ENCODE measurements at places on chromosomes 12 and 14.

DNA sequence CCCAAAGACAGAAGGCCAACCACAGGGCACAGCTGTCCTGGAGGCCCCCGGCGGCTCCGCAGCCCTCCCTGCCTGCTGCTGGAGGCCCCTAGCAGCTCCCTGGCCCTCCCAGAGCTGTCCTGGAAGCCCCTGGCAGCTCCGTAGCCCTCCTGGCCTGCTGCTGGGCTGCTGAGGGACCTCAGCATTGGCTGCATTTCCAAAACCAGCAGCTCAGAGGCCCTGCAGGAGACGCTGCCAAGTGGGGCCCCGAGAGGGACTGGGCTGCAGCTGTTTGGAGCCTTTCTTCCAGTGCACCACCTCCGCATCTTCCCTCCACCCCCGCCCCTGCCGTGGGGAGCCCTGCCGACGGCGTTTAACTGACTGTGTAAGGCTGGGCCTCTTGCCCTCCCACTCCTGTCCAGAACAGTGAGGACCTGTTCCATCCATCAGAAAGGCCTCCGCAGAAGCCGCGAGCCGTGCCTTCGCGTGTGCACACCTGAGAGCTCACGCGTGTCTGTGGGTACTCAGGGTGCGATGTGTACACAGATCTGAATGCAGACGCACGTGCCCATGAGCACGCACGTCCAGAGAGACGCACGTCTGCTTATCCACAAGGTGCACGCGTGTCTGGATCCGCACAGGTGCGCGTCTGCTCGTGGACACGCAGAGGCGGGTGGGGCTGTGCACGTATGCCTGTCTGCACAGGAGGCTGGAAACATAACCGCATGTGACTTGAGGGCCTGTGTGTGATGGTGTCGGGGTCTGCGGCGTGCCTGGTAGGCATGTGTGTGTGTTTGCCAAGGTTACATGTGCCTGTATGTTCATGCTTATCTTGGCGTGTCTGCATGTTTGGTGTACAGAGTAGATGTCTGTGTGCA lies 57.0 kb upstream of the FBRSL1 start:
- no peak for DNase-seq

- DNase-seq, result no peak
These were observed 3.3 kb upstream of the CCND2 start for GRCh38 chr12:4270016-4270830.

DNA sequence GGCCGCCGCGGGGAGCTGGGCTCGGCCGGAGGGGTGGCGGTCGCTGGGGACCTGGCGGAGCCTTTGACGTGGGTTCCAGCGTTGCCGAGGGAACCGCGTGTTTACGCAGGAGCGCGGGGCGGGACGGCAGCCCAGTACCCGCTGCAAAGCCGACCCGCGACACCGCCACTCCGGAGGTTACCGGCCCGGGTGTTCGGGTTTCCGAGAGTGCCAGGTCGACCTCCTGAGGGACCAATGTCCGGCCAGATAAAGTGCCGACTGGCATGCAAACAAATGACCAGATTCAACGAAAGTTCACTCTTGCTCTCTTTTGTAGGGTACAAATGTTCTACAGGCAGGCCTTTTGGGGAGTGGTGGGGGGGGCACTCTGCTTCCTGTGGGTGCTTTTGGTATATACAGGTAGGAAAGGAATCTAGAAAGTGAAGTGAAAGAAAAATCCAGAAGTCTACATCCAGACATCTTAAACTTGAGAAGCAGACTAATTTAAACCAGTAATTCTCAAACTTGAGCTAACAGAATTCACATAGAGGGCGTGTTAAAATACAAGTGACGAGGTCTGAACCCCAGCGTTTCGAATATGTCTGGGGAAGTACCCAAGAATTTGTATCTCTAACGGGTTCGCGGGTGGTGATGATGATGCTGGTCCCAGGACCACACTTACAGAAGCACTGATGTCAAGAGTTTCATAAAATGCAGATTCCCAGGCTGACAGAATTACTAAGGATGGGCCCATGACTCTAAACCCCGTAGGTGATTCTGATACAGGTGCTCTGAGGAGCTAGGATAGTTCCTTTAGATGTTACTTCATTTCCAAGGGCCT lies at the start of gene GPR135:
TSS of gene GPR135 (minus strand) at position 65 of the 820 bp plus-strand sequence. CDS start 154 bp downstream, outside the sequence.
- peak; percentile 22 for DNase-seq

GRCh38 chr12:23581913-23582312 lies 367.6 kb downstream of the SOX5 start:
- DNase-seq, result no peak

DNA sequence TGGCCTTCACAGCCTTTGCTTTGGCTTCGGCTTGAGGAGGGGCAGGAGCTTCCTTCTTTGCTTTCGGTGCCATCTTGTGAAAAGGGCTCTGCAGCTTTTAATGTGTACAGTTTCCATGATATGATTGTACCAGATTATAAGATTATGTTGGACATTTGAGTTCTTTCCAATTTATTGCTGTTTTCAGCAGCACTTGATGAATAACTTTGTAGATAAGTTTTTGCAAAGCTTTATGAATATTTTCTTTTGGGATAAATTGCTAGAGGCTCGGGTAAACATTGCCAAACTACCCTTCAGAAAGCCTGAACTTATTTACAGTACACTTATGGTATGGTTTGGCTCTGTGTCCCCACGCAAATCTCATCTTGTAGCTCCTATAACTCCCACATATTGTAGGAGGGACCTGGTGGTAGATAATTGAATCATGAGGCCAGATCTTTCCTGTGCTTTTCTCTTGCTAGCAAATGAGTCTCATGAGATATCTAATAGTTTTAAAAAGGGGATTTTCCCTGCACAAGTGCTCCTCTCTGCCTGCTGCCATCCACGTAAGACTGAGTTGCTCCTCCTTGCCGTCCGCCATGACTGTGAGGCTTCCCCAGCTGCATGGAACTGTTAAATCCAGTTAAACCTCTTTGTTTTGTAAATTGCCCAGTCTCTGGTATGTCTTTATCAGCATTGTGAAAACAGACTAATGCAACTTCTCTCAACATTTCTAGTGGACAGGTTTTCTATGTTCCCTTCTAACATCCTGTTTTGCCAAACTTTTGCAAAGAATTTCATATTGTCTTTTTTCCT lies 70.4 kb downstream of the RCOR1 start:
- no peak for DNase-seq

- no peak for DNase-seq
These were observed 71.7 kb upstream of the GPATCH2L start for GRCh38 chr14:76080025-76080424.

DNA sequence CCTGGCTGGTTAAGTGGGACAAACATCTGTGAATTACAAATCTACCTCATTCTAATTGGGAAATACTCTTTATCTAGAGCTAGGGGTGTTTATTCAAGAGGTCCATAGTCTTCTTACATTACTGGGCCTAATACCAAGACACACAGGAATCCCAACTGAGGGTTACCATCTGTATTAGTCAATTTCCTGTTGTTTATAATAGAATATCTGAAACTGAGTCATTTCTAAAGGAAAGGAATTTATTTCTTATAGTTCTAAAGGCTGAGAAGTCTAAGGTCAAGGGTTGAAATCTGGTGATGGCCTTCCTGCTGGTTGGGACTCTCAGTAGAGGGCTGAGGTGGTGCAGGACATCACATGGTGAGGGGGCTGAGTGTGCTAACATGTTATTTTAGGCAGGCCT lies 36.0 kb downstream of the RTRAF start:
- no peak for DNase-seq

- DNase-seq, result peak; percentile 43
These were observed 21.8 kb upstream of the KRT78 start for GRCh38 chr12:52870361-52871290.

DNA sequence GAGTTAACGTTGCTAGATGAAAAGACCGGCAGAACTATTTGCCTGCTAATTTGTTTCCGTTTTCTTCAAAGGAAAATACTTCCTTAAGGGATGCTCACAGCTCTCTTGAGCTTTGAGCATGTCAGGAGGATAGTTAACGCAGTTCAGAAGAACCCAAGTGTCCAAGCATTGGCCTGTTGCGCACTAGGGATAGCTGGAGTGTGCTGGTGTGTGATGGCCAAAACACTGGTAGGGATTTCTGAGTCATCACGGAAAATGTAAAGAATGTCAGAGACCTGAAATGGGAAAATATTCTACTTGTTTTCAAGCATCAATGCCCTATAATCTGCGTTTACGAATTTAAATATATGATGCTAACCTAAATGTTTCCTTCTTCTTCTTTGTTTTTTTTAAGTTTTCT lies 97.8 kb downstream of the VRK1 start:
- DNase-seq, result no peak

DNA sequence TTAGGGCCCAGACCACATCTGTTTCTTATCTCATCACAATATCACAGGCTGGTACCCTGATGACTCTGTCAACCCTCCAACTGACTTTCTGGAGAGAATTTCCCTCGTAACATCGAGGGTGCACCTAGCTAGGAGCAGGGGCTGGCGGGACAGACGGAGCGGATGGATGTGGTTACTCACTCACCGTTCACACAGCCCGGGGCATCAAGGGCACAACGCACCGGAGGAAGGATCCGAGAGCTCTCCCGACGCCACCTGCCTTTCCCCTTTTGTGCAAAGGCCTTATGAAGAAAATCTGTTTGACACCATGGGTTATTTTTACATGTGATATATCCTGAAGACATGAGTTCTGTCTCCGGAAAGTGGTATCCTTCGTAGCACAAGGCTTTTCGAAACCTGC lies 31.4 kb downstream of the SLC15A4 start:
- no peak for DNase-seq

GRCh38 chr12:94151582-94151981 lies 3.2 kb downstream of the PLXNC1 start:
- DNase-seq, result no peak

GRCh38 chr12:107526555-107527180 lies 158.9 kb upstream of the PWP1 start:
- DNase-seq, result no peak

- DNase-seq, result no peak
These were observed 14.3 kb upstream of the PAPLN start for GRCh38 chr14:73223049-73223448.

DNA sequence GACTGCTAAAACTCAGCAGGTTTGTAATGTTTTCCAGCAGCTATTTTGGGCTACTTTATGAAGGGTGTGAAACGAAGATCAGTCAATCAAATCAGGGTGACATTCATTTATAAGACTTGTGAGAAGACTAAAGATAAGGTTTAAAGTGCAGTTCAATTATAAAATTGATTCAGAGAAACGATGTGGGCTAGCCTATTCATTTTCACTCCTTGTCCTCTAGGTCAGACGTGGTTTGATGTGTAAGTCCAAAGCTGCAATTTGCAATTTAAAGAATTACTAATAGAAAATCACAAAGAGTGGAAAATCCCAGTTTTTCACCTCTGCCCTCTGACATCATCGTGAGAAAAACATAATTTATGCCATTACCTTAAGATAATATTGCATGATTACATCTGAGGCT lies 243.5 kb upstream of the NOVA1 start:
- DNase-seq, result no peak

GRCh38 chr14:23057757-23058653 lies 685 bp upstream of the CDH24 start:
- DNase-seq, result peak; percentile 83

- DNase-seq, result no peak
These were observed 138.9 kb downstream of the TSPAN9 start for GRCh38 chr12:3216097-3216496.

- DNase-seq, result no peak
These were observed 15.0 kb upstream of the FOXG1 start for GRCh38 chr14:28751467-28752058.

GRCh38 chr14:89771251-89771650 lies 183.3 kb downstream of the EFCAB11 start:
- DNase-seq, result no peak

GRCh38 chr12:62166525-62166924 lies 93.7 kb upstream of the USP15 start:
- DNase-seq, result no peak

- DNase-seq, result no peak
These were observed 157.5 kb upstream of the LRIG3 start for GRCh38 chr12:59077575-59078426.

GRCh38 chr12:33663000-33663654 lies 223.5 kb upstream of the SYT10 start:
- no peak for DNase-seq

- DNase-seq, result no peak
These were observed 114.8 kb downstream of the PLEKHA5 start for GRCh38 chr12:19244312-19244711.

DNA sequence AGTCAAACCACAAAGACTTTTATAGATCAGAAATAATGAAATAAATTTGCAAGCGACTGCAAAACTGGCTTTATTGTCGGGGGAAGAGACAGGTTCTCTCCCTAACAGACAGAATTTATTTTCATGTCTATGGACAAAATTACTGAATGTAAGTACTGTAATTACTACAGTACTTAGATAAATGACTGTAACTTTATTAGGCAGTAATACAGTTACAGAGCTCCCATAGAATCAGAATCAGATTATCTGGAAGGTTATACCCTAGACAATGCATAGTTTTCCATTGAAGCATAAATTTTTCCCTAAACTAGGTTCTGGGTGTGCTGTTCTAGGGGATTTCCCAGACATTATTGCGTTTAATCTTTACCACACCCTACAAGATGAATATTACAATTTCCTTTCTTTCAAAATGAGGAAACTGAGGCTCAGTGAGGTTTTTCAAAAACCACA lies 114.2 kb downstream of the C12orf75 start:
- no peak for DNase-seq

DNA sequence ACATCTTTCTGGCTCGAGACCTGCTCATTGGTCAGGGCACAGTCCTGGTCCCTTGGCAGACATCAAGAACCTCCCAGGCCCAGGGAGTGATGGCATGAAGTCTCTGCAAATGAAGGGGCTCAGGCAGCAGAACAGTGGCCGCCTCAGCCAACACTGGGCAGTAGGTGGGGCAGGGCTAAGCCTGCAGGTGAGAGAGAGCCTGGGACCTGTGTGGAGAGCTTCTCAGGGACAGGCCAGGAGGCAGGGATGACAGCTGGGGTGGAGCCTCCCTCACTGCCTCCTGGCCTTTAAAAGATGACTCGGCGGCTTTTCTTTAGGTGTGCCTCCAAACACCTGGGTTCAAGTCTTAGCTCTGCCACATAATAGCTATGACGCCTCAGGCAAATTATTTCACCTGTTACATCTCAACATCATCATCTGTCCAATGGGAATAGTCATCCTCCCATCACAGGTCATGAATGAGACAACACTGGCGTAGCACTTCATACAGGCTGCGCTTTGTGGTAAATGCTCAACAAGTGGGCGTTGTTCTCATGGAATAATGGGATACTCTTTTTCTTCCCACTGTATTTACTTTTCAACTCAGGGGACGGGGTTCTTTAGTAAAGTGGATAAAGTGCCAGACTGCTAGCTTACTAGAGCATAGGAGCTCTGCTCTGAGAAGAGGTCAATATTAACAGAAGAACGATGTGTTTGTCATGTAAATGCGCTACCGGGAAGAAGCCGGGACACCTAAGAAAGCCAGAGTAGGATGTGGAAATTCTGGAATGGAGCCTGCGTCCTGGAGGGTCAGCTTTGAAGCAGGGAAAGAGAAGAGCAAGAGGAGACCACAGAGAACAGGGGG lies 277.4 kb downstream of the FOXN3 start:
- no peak for DNase-seq

- no peak for DNase-seq
These were observed 34.4 kb upstream of the NDUFA12 start for GRCh38 chr12:95037906-95038305.

Data from GM18507 (cell line).